ENCODE measurements at places on chromosomes 2 and 18. TPM values are rescaled to one million over a fixed set of nuclear protein-coding genes. Genes with fewer than 3 reads are reported as not detected.

Gene XDH
- total RNA-seq, result 1.2 TPM

Gene KCTD1
- 4.2 TPM for total RNA-seq

Gene TDRD15
- not detected for total RNA-seq

Gene COLEC12
- not detected for total RNA-seq

Gene NXPH2
- not detected for total RNA-seq

Gene SNORC
- 1.7 TPM for total RNA-seq

Gene UBXN4
- total RNA-seq, result 113 TPM

Gene LIMS4
- 1.6 TPM for total RNA-seq

Gene NEB
- total RNA-seq, result 0.65 TPM

Gene CCBE1
- total RNA-seq, result not detected

Gene HPCAL1
- total RNA-seq, result 77.8 TPM

Gene PRKD3
- total RNA-seq, result 12.4 TPM

Gene ALK
- not detected for total RNA-seq

Gene LIPG
- total RNA-seq, result 0.39 TPM

Gene SERPINE2
- 19.6 TPM for total RNA-seq

Gene CD207
- total RNA-seq, result not detected

Gene TMEM169
- total RNA-seq, result 3.0 TPM

Gene DUSP19
- total RNA-seq, result 0.73 TPM

Gene RAB3GAP1
- total RNA-seq, result 22.7 TPM

Gene MAB21L4
- not detected for total RNA-seq

Gene TMEM17
- total RNA-seq, result not detected

Gene KCNIP3
- total RNA-seq, result not detected

Gene NDUFAF7
- total RNA-seq, result 19.1 TPM

Gene ABCG8
- total RNA-seq, result not detected

Gene STARD6
- not detected for total RNA-seq

Gene SLC38A11
- not detected for total RNA-seq

Gene FBLN7
- total RNA-seq, result 17.3 TPM

Gene DNAH6
- 0.53 TPM for total RNA-seq

Gene GALNT14
- total RNA-seq, result not detected

Gene EVA1A
- not detected for total RNA-seq

Gene MTHFD2
- total RNA-seq, result 111 TPM

Gene APCDD1
- not detected for total RNA-seq

Gene HS1BP3
- 15.7 TPM for total RNA-seq

Gene BUB1
- total RNA-seq, result 85.8 TPM

Gene VIL1
- not detected for total RNA-seq

Gene ANKRD62
- total RNA-seq, result not detected

Gene IL1A
- 0.33 TPM for total RNA-seq

Gene SPP2
- not detected for total RNA-seq

Gene LRRTM4
- total RNA-seq, result not detected

Gene STPG4
- total RNA-seq, result 0.48 TPM

Gene FSHR
- total RNA-seq, result not detected

Gene DYSF
- not detected for total RNA-seq

Gene FOXI3
- total RNA-seq, result not detected

Gene RTKN
- total RNA-seq, result 0.84 TPM

Gene ABCB11
- not detected for total RNA-seq

Gene CXXC1
- 117 TPM for total RNA-seq

Gene KIF1A
- 0.60 TPM for total RNA-seq

Gene CEBPZOS
- 34.0 TPM for total RNA-seq

Gene CCDC121
- total RNA-seq, result 1.4 TPM

Gene TMEM247
- total RNA-seq, result not detected

Gene PIK3C3
- total RNA-seq, result 60.8 TPM

Gene MYO5B
- total RNA-seq, result not detected

Gene C1QL2
- total RNA-seq, result not detected

Gene BOK
- total RNA-seq, result 0.19 TPM

Gene TMEM131
- total RNA-seq, result 33.0 TPM

Gene MYO1B
- total RNA-seq, result 2.2 TPM

Gene IL36A
- not detected for total RNA-seq

Gene EFHD1
- total RNA-seq, result 8.2 TPM

Gene REG1A
- not detected for total RNA-seq
